Inflammatory macrophage treated with lipopolysaccharide for 4 hours (primary cell): ENCODE measurements at places on chromosomes 16 and 17.
A peak's percentile ranks its signal among the peaks of the same experiment; 100 is the strongest.

DNA sequence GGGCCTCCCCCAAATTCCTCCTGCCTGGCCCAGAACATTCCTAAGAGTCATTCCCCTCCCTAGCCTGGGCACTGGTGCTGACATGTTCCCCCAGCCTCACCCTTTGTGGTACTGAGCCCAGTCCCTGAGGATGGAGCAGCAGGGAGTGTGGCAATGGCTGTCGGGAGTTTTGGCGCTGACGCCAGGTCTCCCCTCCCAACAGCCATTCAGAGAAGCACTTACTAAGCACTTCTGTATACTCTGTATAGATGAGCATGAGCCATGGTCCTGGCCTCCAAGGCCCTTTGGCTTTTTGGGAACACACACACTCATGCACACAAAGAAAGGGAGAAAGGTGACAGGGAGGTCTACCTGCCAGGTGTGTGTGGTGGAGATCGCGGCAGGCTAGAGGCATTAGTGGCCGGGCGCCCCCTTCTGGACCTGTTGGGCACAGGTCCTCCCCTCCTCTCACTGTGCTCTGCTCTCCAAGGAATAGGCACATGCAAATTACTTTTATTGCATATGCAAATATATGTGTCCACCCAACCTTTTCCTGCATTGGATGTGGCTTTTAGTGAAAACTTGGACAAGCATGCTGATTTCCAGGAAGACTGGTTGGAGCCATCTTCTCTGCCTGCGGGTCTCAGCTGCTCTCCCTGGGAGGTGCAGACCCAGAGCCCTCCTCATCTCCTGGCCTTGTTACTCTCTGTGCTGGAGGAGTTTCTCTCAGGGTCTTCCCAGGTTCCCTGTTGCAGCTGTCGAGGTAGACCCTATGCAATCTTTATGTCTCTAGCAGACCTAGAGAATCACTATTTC lies 17.4 kb upstream of the C17orf107 start:
- DNase-seq: peak; percentile 43

GRCh38 chr17:75487351-75488070 lies 27.8 kb downstream of the CASKIN2 start:
- DNase-seq: peak; percentile 69

GRCh38 chr17:80277751-80278671 lies 17.4 kb downstream of the RNF213 start:
- no peak for DNase-seq

- DNase-seq: no peak
Measured at GRCh38 chr17:36641877-36642845, 40.8 kb downstream of the MRM1 start.

- no peak for DNase-seq
Measured at GRCh38 chr16:11360641-11361373, 15.5 kb downstream of the RMI2 start.
